Activated CD4-positive, alpha-beta T cell treated with anti-CD3 and anti-CD28 coated beads for 36 hours (primary cell): ENCODE measurements at places on chromosomes 7 and 10.

- peaks cover 3% of the 10 kb centered on the region for H3K27me3 ChIP-seq
- H3K27ac ChIP-seq, result no peak overlapping the region
- H3K4me3 ChIP-seq, result no peak overlapping the region
- H3K36me3 ChIP-seq, result no peaks in the 10 kb centered on the region
- DNase-seq, result no peak
These were observed 24.8 kb downstream of the LIPK start for GRCh38 chr10:88730864-88731263.

DNA sequence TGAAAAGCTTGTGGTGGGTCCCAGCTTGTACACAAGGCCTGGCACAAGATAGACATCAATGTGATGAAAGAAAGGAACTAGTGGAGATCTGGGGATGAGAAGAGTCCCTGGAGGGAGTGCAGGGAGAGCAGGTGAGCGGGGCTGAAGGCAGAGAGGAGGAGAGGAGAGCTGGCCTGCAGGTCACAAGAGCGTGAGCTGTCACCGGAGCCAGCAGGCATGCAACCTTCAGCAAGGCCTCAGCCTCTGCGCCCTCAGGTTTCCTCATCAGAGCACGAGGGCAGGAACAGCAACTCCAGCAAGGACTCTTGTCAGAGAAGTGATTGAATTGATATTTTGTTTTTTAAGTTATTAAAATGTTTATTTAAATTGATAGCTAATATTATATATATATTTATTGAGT, 188.6 kb downstream of the CXCL12 start:
- no peak overlapping the region for H3K4me3 ChIP-seq
- no peak for DNase-seq
- H3K27me3 ChIP-seq, result peaks cover 2% of the 10 kb centered on the region
- H3K4me1 ChIP-seq, result no peaks in the 10 kb centered on the region
- H3K27ac ChIP-seq, result no peak overlapping the region
- no peaks in the 10 kb centered on the region for H3K36me3 ChIP-seq

DNA sequence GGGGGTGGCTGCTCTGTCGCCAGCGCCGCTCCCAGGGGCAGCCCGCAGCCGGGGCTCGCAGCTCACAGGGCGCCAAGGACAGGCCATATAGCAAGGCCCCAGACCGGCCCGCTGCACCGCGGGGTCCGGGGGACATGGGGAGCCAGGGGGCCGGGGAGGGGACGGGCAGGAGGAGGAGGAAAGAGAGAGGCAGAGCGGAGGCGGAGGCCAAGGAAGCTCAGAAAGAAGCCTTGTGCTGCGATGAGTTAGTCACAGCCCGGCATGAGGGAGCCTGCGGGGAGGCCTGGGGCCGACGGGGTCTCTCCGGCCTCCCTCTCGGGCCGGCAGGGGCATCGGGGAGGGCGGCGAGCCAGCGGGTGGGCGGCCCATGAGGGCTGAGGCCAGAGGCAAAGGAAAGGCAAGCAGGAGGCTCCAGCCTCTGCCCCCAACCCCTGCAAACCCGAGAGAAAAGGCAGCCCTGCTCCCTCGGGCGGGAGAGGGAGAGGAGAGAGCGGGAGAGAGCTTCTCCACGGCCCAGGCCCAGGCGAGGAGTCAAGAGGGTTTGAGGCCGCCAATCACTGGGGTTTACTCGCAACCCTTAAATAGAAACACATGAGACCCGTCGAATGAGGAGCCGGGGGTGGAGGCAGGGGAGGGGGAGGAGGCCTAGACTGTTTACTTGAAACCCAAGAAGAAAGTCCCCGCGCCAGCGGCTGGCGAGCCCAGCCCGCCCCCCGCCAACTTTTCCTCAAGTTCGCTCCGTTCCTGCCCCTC, 167.9 kb downstream of the NEURL1 start:
- peaks cover 10% of the 10 kb centered on the region for H3K36me3 ChIP-seq
- no peaks in the 10 kb centered on the region for H3K27me3 ChIP-seq
- peak overlapping the region; percentile 83 for H3K4me3 ChIP-seq
- DNase-seq, result peak; percentile 67
- H3K27ac ChIP-seq, result peak overlapping the region; percentile 29
- peaks cover 5% of the 10 kb centered on the region for H3K4me1 ChIP-seq

GRCh38 chr7:142581341-142581740, 167.9 kb upstream of the PRSS1 start:
- peaks cover 34% of the 10 kb centered on the region for H3K4me1 ChIP-seq
- H3K4me3 ChIP-seq, result peak overlapping the region; percentile 27
- H3K27me3 ChIP-seq, result no peaks in the 10 kb centered on the region

GRCh38 chr10:19977097-19977521, 160.9 kb downstream of the PLXDC2 start:
- H3K36me3 ChIP-seq, result no peaks in the 10 kb centered on the region
- no peak overlapping the region for H3K4me3 ChIP-seq
- H3K27ac ChIP-seq, result no peak overlapping the region
- DNase-seq, result no peak
- H3K4me1 ChIP-seq, result no peaks in the 10 kb centered on the region
- no peaks in the 10 kb centered on the region for H3K27me3 ChIP-seq

DNA sequence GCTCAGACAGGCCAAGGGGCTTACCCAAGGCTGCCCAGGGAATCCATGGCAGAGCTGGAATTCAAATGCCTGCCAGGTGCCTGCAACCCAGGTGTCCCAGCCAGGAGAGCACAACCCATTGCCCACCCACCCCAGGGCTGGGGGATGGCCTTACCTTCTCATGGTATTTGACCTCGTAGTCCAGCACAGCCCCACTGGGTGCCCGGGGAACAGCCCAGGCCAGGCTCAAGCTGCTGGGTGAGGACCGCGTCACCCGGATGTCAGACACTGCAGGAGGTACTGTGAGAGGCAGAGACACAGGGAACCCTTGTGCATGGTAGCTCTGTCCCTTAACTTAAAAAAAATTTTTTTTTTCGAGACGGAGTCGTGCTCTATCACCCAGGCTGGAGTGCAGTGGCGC, 9.0 kb downstream of the EPHB4 start:
- DNase-seq, result no peak
- H3K27ac ChIP-seq, result no peak overlapping the region
- no peak overlapping the region for H3K4me3 ChIP-seq
- peaks cover 2% of the 10 kb centered on the region for H3K36me3 ChIP-seq

DNA sequence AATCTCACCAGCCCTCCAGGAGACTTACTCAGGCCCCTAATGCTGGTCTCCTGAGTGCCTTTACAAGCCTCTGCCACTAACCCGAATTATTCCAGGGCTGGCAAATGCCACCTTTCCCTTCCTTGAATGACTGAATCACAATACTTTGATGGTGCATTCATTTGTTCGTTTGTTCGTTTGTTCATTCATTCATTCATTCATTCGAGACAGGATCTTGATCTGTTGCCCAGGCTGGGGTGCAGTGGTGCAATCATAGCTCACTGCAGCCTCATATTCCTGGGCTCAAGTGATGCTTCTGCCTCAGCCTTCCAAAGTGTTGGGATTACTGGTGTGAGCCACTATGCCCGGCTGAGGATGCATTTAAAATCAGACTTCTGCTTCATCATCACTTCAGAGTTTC, 6.0 kb downstream of the ZNF12 start:
- H3K27me3 ChIP-seq, result no peaks in the 10 kb centered on the region
- H3K4me1 ChIP-seq, result peaks cover 27% of the 10 kb centered on the region
- H3K27ac ChIP-seq, result no peak overlapping the region
- peaks cover 28% of the 10 kb centered on the region for H3K36me3 ChIP-seq

DNA sequence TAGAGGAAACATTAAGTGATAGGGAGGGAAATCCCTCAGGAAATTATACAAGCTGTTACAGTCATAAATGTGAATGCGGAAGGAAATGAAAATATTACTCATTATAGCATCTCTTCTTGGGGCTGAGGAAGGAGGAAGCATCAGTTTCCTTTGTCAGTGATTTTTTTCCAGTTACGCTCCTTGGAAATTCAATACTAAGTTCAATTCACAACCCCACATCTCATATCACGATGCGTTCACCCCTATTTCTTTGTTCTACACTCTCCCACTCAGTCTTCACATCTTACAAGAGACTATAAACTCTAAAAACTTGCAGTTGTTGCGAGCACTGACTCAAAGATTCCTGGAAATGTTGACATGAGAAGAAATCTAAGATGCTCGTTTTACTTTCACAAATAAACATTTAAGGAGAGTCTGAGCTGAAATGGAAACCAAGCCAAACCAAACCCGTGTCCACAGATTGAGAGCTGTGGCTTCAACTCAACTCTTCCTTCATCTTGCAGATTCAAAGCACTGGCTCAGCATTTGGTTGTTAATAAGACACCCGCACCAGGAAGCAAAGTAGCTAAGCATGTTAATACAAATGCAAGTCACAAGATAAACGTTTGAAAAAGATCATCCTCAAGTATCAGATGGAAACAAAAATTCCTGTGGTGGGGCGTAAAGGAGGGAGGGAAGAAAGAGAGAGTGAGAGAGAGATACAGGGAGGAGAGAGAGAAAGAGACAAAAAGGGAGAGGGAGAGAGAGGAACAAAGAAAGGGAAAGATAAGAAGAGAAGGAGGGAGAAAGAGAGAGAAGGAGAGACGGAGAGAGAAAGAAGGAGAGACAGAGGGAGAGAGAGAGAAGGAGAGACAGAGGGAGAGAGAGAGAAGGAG, 150.0 kb upstream of the RSU1 start:
- no peaks in the 10 kb centered on the region for H3K27me3 ChIP-seq
- peak overlapping the region; percentile 60 for H3K27ac ChIP-seq
- peaks cover 24% of the 10 kb centered on the region for H3K4me1 ChIP-seq
- H3K4me3 ChIP-seq, result peak overlapping the region; percentile 23

DNA sequence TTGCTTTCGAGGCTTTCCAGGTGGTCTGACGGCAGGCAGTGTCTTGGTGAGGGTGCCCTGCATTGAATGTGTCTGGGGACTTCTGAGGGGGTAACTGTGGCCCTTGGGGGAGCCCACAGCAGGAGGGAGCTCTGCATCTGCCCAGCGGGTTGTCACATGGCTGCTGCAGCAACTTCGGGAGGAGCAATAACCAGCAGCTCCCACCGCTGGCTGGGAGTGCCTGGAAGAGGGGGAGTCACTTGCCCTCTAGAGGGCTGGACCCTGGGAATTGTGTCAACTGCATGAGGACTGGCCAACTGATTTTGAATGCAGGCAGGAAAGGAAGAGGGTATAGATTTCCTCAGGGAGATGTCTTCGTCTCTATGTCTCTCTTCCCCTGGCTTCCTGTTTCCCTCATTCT, 26.4 kb downstream of the C10orf120 start:
- H3K36me3 ChIP-seq, result no peaks in the 10 kb centered on the region
- no peak overlapping the region for H3K4me3 ChIP-seq
- peaks cover 17% of the 10 kb centered on the region for H3K27me3 ChIP-seq
- DNase-seq, result no peak

DNA sequence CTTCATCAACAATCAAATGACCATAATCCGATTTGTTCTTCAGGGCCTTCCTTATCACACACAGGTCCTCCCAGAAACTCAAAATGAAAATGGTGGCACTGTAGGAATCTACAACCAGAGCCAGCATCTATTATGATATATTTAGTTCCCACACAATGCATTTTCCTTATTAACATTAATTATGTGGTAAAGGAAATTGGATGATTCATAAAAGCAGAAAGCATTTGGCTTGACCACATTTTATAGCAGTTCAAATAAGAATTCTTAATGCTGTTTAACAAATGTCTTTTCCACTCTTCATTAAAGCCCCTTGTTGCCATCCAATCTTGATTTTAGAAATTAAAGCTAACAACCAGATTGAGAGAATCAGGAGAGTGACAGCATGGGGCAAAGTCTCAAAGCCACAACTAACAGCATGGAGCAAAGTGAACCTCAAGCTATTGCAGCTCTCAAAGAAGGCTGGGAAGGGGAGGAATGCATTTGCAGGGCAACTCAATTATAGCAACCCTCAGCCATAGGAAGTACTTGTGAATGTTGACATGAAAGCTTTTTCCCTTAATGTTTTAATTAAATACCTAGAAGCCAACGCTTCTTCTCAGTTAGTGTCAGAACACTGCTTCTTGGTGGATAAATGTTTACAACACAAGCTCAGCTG, 549.1 kb downstream of the NXPH1 start:
- H3K27ac ChIP-seq, result no peak overlapping the region
- no peaks in the 10 kb centered on the region for H3K36me3 ChIP-seq
- H3K4me1 ChIP-seq, result no peaks in the 10 kb centered on the region

GRCh38 chr10:79196470-79197461, 128.0 kb downstream of the ZMIZ1 start:
- DNase-seq, result peak; percentile 88
- no peaks in the 10 kb centered on the region for H3K27me3 ChIP-seq
- no peaks in the 10 kb centered on the region for H3K36me3 ChIP-seq
- no peak overlapping the region for H3K4me3 ChIP-seq
- no peak overlapping the region for H3K27ac ChIP-seq

GRCh38 chr10:44466236-44466635, 81.3 kb upstream of the CXCL12 start:
- H3K27me3 ChIP-seq, result peaks cover 11% of the 10 kb centered on the region
- H3K4me3 ChIP-seq, result no peak overlapping the region
- DNase-seq, result no peak
- H3K4me1 ChIP-seq, result no peaks in the 10 kb centered on the region

DNA sequence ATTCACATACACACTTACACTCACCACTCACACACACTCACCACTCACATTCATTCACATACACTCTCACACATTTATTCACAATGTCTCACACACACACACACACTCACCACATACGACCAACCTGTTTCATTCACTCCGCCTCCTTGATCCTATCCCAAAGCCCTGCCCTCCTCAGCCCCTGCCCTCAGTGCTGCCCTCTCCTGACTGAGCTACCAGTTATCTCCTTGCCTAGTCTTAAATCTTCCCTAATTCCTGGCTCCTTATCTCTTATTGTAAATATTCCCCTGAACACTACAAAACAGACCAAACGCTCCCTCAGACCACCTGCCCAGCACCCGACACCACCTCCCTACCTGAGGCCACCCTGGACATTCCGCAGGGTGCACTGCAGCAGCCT, 26.1 kb upstream of the C10orf120 start:
- no peak overlapping the region for H3K4me3 ChIP-seq
- no peaks in the 10 kb centered on the region for H3K36me3 ChIP-seq
- no peak overlapping the region for H3K27ac ChIP-seq
- H3K27me3 ChIP-seq, result peaks cover 9% of the 10 kb centered on the region

GRCh38 chr7:137146012-137146455, 197.5 kb downstream of the PTN start:
- H3K4me1 ChIP-seq, result no peaks in the 10 kb centered on the region
